Sciatic nerve (tissue), 2 donors: ENCODE measurements at places on chromosomes 16 and 17. TPM values are rescaled to one million over a fixed set of nuclear protein-coding genes. Genes with fewer than 3 reads are reported as not detected.

MT1G gene
- total RNA-seq: 2.5 TPM

SCN4A gene
- total RNA-seq: 3.5 TPM

DNA sequence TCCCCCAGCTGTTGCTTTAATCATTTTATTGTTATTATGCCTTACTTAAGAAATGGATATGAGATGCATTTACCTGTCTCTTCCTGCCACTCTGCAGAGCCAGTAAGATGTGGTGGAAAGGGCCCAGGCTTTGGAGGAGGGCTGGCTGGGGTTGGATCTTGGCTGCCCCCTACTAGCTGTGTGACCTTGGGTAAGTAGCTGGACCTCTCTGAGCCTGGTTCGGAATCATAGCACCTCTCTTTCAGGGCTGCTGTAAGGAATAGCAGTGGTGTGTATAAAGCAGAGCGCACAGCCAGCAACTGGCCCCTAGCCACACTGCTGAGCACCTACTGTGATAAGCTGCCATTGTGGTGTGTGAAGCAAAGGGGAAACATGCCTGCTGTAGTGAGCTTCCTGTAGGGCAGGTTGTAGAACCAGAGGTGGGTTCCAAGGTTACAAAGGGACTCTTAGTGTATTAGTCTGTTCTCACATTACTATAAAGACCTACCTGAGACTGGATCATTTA, 23.9 kb downstream of the MAPT start:
- no peak for DNase-seq

DNA sequence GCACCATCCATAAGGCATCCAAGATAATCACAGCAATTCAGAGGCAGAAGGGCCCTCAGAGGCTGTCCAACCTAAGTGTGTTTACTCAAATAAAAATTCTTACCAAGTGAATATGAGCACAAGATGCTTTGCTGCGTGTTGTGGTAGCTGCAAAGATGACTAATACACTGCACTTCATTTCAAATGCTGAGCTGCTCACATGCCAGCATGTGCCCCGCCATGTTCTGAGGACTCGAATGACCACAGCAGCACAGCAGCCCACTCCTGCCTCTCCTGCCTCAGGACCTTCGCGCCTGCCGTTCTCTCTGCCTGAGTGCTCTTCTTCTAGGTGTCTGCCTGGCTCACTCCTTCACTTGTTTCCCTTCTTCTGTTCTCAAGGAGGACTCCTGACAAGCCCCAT, 19.0 kb downstream of the PIK3R5 start:
- no peak for DNase-seq

DNA sequence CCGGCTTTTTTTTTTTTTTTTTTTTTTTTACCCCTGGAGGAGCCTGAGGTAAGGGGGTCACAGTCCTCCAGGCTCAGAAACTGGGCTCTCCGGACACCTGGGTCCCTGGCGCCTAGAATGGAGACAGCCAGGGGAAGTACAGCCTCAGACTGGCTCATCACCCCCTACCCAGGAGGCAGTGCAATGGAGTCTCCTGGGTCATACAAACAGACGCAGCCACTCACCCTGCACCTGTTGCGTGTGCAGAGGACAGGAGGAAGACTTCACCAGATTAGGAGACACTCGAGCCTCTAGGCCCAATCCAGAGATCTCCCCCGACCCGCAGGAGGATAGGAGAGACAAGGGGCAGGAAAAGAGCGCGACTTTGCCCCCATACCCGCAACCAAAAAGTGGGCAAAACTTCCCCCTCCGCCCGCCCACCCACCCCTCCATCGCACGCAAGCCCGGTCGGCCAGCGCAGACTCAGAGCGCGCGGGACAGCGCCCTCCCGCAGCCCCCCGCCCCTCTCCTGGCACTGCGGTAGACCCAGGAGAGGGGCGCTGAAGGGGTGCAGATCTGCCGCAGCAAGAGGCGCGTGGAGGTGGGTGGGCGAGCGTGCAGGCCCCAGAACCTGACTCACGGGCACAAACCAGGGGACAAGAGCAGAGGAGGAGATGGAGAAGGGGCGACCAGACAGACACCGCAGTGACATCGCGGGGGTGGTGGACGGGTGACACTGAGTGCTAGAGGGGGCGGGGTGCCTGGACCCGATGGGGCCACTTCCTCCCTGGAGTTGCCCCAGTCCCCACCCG, 900 bp downstream of the HAP1 start:
- no peak for DNase-seq
